ENCODE measurements at places on chromosomes 1 and 21. TPM values are rescaled to one million over a fixed set of nuclear protein-coding genes. Genes with fewer than 3 reads are reported as not detected.

The CDA gene
- 23.6 TPM for total RNA-seq

The AMY1A gene
- not detected for total RNA-seq

The B3GALT5 gene
- total RNA-seq: not detected

The MCOLN2 gene
- 2.5 TPM for total RNA-seq

The RGS13 gene
- total RNA-seq: not detected

The S100A12 gene
- not detected for total RNA-seq

GRCh38 chr1:112496290-112496689, 12.5 kb upstream of the WNT2B start:
- DNase-seq: peak; percentile 20

GRCh38 chr21:43864962-43865539, at the start of gene AGPAT3:
AGPAT3 (plus strand) TSS chr21:43865223; CDS start chr21:43959682, 94,459 bp downstream.
- no peak for DNase-seq

- no peak for DNase-seq
These were observed 581.2 kb downstream of the PTPRC start for GRCh38 chr1:199220031-199220430.

GRCh38 chr1:116207126-116207735, 96.0 kb downstream of the MAB21L3 start:
- DNase-seq: no peak

DNA sequence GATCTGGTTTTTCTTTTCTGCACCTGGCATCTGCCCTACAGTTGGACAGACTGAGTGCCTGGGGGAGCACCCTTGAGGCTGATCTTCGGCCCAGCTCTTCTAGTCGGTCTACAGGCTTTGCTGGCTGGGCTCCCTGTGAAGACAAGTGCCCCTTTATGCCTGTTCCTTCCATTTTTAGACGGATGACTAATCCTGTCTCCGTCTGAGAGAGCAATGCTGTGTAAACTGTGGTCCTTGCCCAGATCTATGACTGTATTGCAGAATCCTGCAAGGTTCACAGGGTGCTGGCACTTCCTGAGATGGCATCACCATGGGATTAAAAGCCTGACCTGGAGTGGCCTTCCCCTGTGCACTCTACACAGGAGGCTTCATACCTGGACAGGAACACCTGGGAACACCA, 47.6 kb upstream of the SAMD13 start:
- DNase-seq: peak; percentile 86

GRCh38 chr1:184456189-184456588, 69.4 kb downstream of the C1orf21 start:
- no peak for DNase-seq

- DNase-seq: peak; percentile 22
These were observed 193.0 kb downstream of the FASLG start for GRCh38 chr1:172851856-172852255.

GRCh38 chr1:40450495-40451237, 390 bp downstream of the ZFP69B start:
- DNase-seq: peak; percentile 24

DNA sequence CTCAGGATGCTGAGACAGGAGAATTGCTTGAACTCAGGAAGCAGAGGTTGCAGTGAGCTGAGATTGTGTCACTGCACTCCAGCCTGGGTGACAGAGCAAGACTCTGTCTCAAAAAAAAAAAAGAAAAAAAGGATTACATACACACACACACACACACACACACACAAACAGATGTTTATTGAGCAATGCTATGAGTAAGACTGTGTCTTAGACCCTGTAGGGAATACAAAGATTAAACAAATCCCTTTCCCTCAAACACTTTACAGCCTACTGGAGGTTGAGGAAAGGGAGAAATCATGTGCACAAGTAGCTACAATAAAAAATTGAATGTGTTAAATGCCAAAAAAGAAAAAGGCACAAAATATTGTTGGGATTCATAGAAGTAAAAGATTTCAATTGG, 58.1 kb downstream of the RPAP2 start:
- peak; percentile 54 for DNase-seq

- peak; percentile 8 for DNase-seq
These were observed 236.9 kb upstream of the DPYD start for GRCh38 chr1:98157524-98158313.

GRCh38 chr1:67632811-67633655, 52.0 kb upstream of the GADD45A start:
- DNase-seq: no peak

DNA sequence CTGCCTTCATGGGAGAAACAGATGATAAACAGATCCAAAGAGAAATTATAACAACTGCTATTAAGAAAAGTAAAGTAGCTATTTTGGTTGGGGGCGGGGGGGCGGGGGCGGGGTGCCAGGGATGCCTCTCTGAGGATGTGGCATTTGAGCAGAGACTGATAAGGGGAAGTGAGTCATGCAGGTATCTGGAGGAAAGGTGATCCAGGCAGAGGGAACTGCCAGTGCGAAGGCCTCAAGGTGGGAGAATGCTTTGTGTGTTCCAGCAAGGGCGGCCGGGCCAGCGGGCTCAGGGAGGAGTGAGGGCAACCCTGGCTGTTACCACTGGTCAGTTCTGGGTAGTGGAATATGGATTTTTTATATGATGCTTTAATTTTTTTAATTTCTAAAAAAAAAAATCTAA, 7.0 kb upstream of the TNFRSF1B start:
- peak; percentile 23 for DNase-seq

DNA sequence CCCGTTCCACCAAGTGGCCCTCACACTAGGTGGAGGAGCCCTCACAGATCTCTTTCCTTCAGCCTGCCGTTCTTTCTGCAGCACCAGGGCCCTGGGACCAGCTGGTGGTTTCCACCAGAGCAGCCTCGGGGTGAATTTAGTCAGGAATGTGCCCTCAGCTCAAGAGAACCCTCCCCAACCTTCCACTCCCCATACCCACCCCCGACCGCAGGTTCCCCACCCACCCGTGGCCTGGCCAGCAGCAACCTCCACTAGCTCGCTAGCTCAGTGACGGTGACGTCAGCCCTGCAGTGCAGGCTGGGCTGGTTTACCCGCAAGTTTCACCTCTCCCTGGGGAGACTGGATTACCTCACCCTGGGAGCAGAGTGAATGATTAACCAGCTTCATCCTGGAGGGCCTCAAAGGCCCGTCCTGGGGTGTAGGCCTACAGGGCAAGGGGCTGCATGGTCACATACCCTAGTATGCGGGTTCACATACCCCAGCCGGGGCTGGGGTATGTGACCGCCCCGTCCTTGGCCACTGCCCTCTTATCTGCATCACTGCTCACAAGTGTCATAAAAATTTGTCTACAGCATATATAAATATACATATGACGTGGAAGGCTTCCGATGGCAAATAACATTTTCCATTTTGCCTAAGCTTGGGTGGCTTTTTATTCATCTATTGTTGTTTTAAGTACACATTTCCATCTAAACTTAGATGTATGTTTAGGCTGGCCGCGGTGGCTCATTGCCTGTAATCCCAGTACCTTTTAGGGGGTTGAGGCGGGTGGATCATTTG, 24.5 kb downstream of the ELF3 start:
- peak; percentile 91 for DNase-seq

- DNase-seq: no peak
These were observed 168.6 kb downstream of the IER5 start for GRCh38 chr1:181257117-181257516.

DNA sequence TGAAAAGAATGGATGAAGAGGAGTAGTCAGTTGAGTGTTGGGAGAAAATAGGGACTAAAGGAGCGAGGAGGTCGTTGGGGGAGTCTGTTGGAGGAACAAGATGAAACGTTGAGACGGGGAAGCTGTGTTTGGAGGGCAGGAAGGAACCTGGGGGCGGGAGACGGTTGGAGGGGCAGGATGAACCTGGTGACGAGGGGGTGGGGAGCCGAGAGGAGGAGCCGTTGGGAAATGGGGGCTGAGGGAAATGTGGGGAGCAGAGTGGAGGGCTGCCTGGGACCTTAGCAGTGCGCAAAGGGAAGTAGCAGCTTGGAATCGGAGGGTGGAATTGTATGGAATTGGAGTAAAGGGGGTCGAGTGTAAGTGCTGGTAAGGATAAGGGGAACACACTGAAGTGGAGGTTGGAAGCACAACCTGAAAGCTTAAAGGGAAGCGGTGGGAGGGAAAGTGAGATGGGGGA, 630 bp downstream of the MTF2 start:
- no peak for DNase-seq

DNA sequence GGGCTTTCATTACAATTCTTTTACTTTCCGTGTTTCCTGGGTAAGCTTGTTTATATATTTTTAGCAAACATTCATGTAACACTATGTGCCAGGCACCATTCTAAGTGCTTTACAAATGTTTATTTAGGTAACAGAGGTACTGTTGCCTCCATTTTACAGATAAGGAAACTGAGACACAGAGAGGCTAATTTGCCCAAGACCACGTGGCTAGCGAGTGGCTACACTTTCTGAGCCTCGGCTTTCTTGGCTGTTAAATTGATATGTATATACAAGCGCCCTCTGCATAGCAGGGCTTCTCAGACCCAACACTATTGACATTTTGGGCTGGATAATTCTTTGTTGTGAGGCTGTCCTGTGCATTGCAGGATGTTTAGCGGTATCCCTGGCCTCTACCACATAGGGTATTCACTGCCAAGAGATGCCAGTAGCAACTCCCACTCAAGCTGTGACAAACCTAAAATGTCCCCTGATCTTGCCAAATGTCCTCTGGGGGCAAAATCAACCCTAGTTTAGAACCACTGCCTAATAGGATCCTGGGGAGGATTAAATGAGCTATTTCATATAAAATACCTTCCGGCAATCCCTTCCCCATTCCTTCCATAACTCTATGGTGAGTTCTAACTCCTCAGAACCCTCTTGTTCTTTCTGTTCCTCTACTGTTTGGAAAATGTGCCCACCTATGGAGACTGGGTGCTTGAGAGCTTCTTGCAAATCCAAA, 17.2 kb upstream of the ID3 start:
- no peak for DNase-seq

Measured in foreskin keratinocyte (primary cell).